ENCODE measurements at places on chromosomes 13 and 19. TPM values are rescaled to one million over a fixed set of nuclear protein-coding genes. Genes with fewer than 3 reads are reported as not detected.

Gene CCDC61
- total RNA-seq, result 6.0 TPM

Gene BRSK1
- 11.3 TPM for total RNA-seq

Gene SIGLEC5
- total RNA-seq, result not detected

Gene ADAT3
- total RNA-seq, result 2.1 TPM

Gene ZNF627
- 19.8 TPM for total RNA-seq

Gene DLEU7
- total RNA-seq, result not detected

Gene SLC6A16
- total RNA-seq, result not detected

Gene DZIP1
- total RNA-seq, result 27.1 TPM

Gene SGCG
- total RNA-seq, result 0.53 TPM

Gene KLK4
- total RNA-seq, result not detected

Gene OLFM4
- total RNA-seq, result not detected

Gene IGFLR1
- total RNA-seq, result 0.60 TPM
